ENCODE measurements at places on chromosomes 1 and 21. TPM values are rescaled to one million over a fixed set of nuclear protein-coding genes. Genes with fewer than 3 reads are reported as not detected.

- DNase-seq: no peak
Observed at GRCh38 chr1:52913537-52913936, 8.0 kb downstream of the ECHDC2 start.

GRCh38 chr21:14554948-14555347, 8.8 kb upstream of the SAMSN1 start:
- no peak for DNase-seq

DNA sequence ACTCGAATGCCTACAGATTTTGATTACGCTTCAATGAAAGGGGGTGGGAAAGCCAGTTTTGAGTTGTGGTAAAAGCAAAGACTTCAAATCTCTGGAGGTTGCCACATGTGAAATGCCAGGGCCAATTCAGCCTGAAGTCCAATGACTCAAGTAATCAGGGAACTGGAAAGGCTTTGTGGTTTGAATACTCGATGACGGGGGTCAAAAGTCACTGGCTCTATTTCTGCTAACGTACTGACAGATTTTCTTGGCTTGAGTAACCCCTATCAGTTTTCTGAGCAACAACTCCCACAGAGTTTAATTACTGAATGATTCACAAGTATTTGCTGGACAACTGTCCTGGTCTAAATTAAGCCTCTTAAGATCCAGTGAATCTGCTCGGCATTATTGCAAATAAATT, 152.2 kb downstream of the SIPA1L2 start:
- DNase-seq: no peak

DNA sequence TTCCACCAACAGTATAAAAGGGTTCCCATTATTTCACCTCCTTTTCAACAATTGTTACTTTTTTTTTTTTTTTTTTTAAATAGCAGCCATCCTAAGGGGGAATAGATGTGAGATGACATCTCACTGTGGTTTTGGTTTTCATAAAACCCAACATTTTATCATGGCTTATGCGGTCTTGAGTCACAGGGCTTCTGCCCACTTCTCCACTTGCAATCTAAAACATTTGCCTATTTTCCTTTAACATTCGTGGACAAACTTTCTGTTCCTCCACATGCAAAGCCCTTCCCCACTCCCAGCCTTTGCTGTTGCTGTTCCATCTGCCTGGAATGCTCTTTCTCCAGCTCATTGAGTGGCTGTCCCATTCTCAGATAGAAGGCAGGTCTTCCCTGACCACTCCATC, 239.7 kb upstream of the KCNK2 start:
- no peak for DNase-seq

Gene PLEKHA6
- total RNA-seq: 15.0 TPM

Gene KRTAP20-3
- total RNA-seq: not detected

Gene ANGPTL3
- not detected for total RNA-seq
